ENCODE measurements at places on chromosomes 16 and 17.

DNA sequence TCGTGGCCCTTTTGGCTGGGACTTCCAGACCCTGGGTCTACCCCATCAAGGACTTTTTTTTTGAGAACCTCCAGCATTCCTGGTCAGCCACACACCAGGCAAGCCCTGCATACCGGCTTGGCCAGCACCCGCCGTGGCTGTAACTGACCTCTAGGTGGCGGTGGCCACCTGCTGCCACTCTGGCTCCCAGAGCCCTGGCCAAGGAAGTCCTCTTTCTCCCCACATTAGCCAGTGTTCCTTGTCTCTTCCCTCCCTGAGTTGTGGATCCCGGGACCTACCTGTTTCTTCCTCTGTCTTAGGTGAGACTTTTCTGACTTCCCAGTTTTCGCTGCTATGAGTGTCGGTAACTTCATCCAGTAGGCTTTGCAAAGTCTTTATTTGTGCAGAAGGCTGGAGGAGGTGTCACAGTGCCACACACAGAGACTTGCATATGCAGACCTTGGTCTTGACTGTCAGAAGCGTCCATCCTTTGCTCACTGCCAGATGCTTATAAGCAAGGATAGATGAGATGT is 348.3 kb downstream of the CPPED1 start:
- DNase-seq = peak; percentile 73

- DNase-seq = no peak
Observed at GRCh38 chr17:71467719-71468118, 653.1 kb upstream of the SOX9 start.

DNA sequence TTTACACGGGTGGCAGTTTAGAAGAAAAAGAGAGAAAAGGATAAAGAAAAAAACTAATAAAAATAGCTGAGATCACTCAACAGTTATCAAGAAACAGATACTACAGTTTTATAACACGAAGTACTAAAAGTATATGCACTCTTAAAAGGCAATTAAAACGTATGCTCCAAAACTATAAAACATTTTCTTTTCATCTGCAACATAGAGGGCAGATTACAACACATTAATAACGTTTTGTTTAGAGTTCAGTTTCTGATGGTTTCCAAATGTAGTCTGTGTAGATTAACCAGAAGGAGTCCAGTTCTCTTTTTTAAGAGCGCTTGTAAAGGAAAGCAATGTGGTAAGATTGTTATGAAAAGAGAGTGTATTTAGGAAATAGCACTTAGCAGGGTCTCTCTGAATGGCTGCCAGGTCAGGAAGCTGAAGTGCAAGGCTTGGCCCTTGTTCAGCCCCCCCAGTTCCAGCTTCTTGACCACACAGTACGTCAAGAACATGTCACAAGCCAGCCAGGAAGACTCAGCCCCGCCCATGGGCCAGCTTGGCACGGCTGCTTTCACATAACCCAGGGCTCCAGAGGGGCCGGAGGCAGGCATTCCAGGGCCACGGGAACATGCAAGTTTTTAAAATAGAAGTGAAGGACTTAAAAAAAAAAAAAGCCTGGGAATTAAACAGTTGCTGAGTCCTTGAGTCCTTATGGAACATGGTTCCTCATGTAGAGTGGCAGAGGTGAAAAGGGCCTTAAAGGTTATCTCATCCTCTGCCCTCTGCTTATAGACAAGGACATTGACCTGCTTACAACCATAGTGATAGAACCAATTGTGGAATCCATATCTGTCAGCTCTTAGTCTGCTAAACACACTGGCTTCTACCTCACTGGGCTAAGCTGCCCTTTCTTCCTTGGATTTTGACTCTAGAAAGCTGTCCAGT is 147.4 kb upstream of the TBX2 start:
- no peak for DNase-seq

- no peak for DNase-seq
Observed at GRCh38 chr17:71975331-71975801, 145.5 kb upstream of the SOX9 start.
